ENCODE measurements at places on chromosomes 7 and 10.
A peak's percentile ranks its signal among the peaks of the same experiment; 100 is the strongest.

DNA sequence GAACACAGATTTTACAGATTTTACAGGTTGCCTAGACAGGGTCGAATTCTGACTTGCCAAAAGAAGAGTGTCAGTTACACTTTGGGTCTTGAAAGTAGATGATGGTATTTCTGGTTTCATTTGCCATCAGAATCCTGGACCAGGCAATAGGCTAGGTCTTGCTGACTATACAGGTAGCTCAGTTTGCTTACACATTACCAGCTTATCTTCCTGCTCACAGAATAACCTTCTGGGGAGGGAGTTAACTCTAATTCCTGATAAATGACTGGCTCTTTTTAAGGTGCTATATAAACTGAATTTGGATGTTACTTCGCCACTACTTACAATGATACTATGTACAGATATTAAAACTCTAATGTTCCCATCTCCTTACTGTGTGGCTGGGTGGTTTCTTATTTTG, 39.8 kb downstream of the GBF1 start:
- no peak for DNase-seq

DNA sequence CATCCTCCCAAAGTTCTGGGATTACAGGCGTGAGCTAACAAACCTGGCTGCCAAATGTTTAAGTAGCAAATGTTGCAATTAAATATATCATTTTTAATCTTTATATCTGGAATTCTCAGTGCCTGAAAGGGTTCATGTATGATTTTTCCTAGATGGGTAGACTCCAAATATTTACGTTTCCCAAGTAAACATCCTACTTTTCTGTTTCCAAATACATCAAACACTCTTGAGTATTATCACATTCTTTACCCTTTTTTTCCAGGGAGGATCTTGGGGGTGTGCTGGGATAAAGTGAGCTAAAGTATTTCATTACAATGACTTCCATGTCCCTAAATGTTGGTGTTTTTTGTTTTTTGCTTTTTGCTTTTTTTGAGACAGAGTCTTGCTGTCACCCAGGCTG, 32.9 kb upstream of the CYTH3 start:
- DNase-seq: no peak

DNA sequence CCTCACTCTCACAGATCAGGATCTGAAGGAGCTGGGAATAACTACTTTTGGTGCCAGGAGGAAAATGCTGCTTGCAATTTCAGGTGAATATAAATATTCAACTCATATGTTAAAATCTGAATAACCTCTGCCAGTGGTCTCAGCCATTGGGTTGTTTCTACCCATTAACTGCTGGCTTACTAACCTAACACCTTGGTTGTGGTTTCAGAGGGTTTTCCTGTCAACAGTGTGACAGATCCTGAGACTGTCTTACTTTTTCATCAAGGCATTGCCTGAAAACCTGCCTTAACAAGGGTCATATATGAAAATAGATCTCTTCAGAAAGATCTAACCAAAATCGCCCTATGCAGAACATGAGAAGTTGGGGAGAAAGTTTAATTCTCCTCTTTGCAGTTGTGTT, 307.7 kb downstream of the BICC1 start:
- DNase-seq: no peak

- DNase-seq: no peak
Observed at GRCh38 chr10:76624470-76624869, 1013.1 kb downstream of the KCNMA1 start.

- DNase-seq: no peak
Observed at GRCh38 chr7:151062111-151062398, 2.7 kb downstream of the SLC4A2 start.

GRCh38 chr10:124416733-124417132, 2.0 kb downstream of the OAT start:
- no peak for DNase-seq

DNA sequence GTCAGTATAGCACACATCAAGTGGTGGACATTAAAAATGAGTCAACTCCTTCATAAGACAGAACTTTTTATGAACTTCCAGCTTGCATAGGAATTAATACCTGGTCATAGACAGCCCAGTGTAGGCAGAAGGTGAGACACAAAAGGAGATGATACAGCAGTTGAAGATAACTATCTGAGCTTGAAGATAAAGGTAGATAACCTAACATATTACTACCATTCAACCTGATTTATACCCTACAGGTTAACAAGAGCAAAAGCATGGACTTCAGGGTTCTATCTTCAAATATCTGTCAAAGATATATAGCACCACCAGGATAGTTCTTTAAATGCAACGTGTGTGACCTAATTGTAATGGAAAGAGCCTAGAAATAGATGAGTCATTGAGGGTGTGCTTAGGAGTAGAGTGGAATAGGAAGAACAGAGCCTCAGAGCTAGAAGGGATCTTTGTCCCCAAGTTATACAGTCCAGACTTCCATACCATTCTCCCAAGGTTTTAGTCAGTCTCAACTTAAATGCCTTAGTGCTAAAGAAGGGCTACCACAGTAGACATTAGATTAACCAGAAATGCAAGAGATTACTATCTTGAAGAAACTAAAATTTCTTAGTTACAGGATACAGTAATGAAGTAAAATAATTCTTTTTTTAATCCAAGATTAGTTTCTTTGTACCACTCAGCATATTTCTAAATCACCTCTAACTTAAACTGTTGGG, 9.2 kb downstream of the ZNF800 start:
- no peak for DNase-seq

- DNase-seq: no peak
Observed at GRCh38 chr7:124597509-124597908, 168.1 kb downstream of the GPR37 start.

DNA sequence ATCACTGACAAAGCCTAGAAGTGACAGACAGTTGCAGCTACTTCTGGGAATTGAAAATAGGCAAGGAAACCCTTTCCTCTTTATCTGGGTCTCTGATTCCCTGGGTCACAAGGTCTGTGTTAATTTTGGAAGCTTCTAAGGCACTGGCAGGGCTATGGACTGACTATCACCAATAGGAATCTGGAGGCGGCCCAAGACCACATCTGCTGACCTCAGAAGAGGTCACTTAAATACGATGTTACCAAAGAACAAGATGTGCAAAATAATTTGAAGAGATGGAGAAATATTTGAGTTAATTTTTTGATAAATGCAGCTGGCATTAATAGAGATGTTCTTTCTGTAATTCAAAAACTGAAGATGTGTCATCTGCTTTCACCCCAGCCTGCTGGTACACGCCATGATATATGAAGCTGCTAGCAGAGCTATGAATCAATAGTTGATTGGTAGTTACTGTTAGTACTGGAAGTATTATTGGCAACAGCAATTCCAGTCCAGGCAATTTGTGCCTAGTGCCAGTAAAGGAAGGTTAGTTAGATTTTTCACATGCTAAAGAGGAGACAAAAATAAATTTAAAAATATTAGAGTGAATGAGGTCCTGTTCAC, 5.5 kb upstream of the STEAP4 start:
- no peak for DNase-seq

GRCh38 chr10:102804382-102805055, 32.7 kb downstream of the CYP17A1 start:
- DNase-seq: no peak

- DNase-seq: peak; percentile 35
Observed at GRCh38 chr7:48046458-48046857, 11.1 kb downstream of the C7orf57 start.
